ENCODE measurements at places on chromosomes 12 and 14.
A peak's percentile ranks its signal among the peaks of the same experiment; 100 is the strongest.

- no peak for DNase-seq
These were observed 79.5 kb downstream of the SLC25A47 start for GRCh38 chr14:100402631-100403030.

GRCh38 chr12:47190271-47190750 is 110.6 kb upstream of the AMIGO2 start:
- DNase-seq: peak; percentile 20

DNA sequence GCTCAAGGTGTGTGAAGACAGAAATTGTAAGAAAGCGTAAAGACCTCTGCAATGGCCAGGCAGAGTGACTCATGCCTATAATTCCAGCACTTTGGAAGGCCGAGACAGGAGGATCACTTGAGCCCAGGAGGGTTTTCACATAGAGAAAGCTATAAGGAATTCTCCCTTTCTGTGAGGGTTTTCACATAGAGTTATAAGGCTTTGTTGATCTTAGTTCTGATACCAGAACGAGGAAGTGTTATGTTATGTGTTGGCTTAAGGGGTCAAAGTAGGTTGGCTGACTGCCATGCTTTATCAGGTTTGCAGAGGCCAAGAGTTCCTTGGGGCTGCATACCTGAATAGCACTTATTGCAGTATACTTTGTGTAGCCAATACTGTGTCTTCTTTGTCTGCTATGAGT is 139.1 kb downstream of the ERC1 start:
- peak; percentile 67 for DNase-seq

DNA sequence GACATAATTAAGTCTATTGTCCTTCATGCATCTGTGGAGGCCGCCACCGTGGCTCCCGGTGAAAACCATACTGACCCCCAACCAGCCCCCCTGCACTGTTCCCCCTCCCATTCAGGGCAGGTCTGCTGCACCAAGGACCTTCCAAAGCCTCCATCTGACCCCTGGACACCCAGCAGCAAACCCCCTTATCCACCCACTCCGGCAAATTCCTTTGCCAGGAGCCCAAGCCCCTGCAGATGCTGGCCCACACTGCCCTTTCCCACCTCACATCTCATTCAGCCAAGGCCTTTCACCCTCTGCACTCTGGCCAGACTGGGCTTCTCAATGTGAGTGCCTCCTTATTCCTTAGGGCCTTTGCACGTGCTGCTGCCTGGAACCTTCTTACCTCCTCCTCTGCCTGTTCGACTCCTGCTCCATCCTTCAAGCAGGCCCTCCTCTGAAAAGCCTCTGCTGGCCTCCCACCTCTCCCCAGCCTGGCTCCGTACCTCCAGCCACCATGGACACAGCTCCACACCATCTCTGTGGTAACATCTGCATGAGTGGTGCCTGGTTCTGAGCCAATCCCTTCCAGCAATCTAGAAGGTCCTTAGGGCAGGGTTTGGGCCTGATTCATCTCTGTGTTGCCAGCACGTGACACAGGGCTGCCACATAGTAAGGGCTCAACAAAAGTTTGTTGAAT is 230.7 kb downstream of the BCL11B start:
- no peak for DNase-seq

GRCh38 chr12:120625557-120626419 is 14.6 kb upstream of the CABP1 start:
- no peak for DNase-seq

GRCh38 chr12:32435921-32436705 is 36.8 kb downstream of the FGD4 start:
- no peak for DNase-seq

GRCh38 chr14:54688229-54688628 is 121.3 kb downstream of the SAMD4A start:
- no peak for DNase-seq

DNA sequence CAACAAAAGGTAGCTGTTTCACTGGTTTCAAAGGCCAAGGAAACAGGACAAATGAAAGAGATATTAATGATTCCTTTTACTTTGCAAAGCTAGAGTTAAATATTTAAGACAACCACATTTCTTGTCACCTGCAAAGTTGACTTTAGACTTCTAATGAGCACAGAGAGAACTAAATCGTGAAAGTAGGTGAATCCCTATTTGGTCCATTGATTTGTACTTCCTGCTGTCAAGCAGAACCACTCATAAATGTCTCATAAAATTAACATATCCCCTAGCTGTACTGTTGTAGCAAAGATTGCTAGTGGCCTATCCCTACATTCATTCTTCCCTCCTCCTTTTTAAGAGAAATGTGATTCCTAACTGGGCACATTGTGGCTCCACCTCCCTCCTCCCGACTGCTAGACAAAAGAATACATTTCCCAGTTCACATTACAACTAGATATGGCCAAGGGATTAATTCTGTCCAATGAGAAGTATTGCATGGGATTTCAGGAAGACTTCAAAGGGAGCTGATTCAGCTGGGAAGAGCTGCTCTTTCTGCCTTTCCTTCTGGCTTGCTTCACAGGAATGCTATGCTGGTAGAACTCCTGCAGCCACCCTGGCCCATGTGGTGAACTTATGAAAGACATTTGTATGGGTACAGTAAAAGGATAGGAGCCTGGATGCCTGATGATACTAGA is 227.5 kb upstream of the ABCD2 start:
- no peak for DNase-seq

GRCh38 chr14:101754893-101755292 is 6.6 kb upstream of the PPP2R5C start:
- DNase-seq: no peak

DNA sequence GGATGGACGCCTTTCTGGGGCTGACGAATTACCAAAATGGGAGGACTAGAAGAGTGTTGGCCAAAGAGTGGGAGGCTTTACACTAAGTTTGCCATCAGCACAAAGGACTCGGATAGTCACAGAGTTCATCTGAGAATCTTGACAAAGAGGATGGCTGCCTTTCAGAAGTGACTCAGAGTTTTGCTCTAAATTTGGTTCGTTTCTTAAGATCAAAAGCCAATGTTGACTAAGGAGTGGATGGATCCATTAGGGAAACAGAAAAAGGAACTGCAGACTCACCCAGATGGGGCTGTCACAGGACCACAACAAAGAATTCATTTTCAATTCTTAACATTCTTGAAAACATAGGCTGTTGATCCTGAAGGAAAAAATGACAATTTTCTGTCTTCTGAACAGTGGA is 81.3 kb upstream of the DUSP6 start:
- DNase-seq: no peak

GRCh38 chr14:68897559-68898155 is 81.4 kb downstream of the ACTN1 start:
- no peak for DNase-seq
